T follicular helper cell (primary cell): ENCODE measurements at places on chromosomes 3 and 15.

GRCh38 chr3:73206030-73206429 lies 144.6 kb downstream of the EBLN2 start:
- no peak for DNase-seq

- DNase-seq = no peak
Observed at GRCh38 chr3:193333229-193333628, 45.3 kb downstream of the ATP13A5 start.

- no peak for DNase-seq
Observed at GRCh38 chr3:58143417-58144055, 67.2 kb downstream of the DNASE1L3 start.

DNA sequence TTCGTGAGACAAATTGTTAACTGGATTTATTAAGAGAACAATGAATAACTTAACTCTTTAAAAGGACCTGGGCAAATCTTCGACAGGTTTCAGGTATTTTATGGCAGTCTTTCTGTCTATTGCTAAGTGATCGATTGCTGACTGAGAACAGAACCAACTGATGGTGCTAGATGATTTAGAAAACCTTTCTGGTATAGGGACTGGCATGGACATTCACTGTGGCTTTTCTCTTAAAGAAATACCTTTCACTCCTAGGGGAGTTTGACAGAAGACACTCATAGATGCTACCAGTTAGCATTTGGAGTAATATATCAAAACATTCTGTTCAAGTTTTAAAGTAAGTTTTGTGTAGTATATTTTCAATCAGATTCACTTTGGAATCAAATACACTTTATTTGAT lies 654 bp downstream of the PPARG start:
- no peak for DNase-seq

DNA sequence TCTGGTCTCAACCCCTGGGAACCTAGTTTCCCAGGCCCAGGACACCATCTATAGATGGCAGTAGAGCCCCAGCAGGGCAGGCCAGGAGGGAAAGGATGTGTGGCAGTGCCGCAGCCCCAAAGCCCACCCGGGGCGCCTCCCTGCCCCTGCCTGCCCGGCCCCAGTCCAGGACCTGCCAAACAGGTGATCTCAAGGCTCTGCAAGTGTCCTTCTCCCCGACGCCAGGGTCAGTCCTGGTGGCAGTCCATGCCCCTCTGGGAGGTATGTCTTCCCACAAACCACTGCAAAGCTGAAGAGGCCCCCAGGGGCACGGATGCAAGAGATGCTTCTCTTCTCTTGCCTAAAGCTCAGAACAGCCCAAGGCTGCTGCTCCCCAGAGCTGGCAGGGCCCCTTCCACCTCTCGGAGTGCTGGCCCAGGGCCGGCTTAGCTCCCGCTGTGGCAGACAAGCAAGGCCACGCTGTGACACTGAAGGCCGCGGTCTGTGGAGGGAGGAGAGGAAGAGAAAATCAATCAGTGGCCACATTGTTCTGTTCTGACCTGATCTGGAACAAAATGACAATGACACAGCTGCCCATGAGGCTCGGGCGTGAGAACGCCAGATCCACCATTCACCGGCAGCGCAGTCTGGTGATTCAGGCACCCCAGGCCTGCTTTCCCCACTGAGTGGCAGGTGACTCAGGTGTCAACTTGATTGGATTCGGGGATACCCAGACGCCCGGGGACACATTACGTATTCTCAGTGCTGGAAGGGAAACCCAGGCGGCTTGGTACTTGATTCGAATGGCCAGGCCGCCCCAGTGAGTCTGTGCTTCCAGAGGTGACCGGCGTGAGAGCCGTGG lies 34.0 kb downstream of the KLHL25 start:
- DNase-seq = no peak

GRCh38 chr3:155743606-155744005 lies 1.3 kb downstream of the PLCH1 start:
- DNase-seq = no peak

DNA sequence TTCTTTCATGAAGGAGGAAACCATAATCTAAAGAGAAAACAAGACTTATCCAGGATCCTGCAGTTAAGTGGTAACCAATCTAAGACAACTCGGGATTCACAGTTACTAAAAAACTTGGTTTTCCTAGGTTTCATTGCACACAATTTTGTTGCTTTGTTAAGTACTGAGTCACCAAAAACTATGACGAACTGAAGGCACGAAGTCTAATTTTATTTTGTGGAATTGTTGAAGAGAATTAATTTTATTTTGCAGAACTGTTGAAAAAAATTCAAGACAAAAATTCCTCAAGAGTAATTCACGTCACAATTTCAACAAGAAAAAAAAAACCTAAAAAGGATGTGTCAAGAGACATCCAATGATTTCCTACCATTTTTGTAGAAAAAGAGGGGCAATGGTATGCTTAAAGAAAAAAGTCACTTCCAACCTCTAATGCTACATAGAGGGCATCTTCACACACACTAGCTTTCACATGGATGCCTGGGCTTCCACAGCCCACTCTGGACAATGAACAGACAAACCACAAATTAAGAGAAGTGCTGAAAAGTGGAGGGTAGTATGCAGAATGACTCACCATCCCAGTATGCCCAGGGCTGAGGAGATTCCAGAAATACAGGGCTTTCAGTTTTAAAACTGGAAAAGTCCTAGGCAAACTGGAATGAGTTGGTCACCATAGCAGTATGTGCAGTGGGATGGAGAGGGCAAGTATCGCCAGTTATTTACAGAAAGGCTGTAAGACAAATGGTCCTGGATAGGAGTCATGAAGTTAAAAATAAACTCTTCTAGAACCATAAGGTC lies 29.2 kb downstream of the PLOD2 start:
- DNase-seq = no peak

DNA sequence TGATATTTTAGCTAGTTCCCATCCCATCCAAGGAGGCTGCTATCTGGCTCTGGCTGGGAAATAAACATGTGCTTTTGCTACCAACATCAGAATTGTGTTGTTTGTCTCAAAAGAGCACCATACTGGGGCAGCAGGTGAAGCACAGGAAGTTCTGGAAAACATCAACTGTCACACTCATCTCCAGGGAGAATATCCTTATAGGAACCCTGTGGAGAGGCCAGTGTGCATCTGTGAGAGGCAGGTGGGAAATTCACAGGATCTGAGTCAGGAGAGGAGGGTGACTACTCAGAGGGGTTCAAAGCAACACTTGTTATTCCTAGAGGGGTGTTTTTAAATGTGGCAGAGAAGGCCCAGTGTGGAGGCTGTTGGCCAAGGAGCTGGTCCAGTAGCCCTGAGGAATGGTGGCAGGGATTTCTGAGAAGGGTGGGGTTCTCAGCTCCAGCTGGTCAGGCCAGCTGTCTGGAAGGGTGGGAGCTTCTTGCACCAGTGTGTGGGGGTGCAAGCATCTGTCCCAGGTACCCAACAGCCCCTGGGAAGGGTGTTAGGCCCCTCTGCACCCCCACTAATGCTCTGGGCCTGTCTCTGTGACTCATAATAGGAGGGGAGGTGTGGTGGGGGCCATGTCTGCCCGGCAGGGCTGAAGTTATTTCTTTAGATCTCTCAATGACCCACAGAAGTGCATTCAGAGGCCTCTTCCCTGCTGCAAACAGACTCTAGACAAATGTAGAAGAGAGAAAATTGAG lies 28.7 kb downstream of the RPSA start:
- DNase-seq = no peak

- no peak for DNase-seq
Observed at GRCh38 chr3:136819731-136820679, 1.1 kb downstream of the SLC35G2 start.

GRCh38 chr15:95604634-95605036 lies 725.9 kb upstream of the NR2F2 start:
- DNase-seq = no peak

- no peak for DNase-seq
Observed at GRCh38 chr15:84904419-84904818, 20.0 kb downstream of the SLC28A1 start.

GRCh38 chr3:44680921-44681455 lies 31.5 kb upstream of the ZNF502 start:
- DNase-seq = no peak

DNA sequence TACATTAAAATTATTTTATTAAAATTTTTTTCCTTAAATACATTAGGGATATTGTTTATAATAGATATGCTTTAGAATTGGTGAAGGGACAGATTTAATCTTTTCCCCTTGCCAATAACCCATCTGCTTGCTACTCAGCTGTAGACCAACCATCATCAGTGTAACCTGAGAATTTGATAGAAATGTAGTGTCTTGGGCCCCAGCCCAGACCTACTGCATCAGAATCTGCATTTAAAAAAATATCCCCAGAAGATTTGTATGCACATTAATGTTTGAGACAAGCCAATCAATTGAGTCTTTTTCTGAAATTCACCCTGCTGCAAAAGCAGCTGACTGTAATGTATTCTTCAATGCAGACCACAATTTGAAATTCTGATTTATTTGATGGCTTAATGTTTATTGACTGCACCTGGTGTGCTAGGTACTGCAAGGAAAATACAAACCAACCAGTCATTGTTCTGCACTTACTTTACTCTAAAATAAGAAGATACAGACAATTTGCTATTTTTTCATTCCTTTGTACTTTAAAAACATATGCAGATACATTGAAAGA lies 190.7 kb upstream of the SGO1 start:
- DNase-seq = no peak

- no peak for DNase-seq
Observed at GRCh38 chr3:160226026-160226907, 1.0 kb downstream of the C3orf80 start.

DNA sequence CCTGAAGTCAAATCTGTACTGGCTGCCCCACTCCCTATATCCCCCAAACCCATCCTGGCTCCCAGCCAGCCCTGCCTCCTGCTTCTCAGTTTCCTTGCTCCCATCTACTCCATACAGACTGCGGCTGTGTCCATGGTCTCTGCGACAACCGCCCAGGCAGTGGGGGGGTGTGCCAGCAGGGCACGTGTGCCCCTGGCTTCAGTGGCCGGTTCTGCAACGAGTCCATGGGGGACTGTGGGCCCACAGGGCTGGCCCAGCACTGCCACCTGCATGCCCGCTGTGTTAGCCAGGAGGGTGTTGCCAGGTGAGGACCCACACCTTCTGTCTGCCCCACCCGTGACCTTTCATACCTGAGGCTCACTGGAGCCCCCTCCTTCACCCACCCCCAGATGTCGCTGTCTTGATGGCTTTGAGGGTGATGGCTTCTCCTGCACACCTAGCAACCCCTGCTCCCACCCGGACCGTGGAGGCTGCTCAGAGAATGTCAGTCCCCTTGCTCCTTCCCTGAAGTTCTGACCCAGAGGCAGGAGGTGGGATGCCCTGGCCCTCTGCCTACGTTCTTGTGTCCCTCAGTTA lies 14.7 kb downstream of the STAB1 start:
- no peak for DNase-seq

DNA sequence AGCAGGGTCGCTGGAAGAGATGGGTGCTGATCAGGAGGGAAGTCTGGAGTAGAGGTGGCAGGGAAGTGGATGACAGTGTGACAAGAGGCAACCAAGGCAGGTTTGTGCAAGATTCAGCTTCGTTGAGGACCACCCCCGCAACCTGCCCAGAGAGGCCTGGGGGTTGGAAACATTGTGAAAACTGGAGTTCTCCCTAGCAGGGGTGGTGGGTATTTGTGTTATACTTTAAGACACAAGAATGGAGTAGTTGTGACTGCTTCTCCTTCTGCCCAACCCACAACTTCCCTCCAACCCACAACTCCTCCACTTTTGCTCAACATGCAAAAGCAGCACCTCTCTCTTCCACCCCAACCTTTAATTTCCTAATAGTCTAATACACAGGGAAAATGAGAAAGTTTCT lies 8.6 kb upstream of the ARNT2 start:
- no peak for DNase-seq

DNA sequence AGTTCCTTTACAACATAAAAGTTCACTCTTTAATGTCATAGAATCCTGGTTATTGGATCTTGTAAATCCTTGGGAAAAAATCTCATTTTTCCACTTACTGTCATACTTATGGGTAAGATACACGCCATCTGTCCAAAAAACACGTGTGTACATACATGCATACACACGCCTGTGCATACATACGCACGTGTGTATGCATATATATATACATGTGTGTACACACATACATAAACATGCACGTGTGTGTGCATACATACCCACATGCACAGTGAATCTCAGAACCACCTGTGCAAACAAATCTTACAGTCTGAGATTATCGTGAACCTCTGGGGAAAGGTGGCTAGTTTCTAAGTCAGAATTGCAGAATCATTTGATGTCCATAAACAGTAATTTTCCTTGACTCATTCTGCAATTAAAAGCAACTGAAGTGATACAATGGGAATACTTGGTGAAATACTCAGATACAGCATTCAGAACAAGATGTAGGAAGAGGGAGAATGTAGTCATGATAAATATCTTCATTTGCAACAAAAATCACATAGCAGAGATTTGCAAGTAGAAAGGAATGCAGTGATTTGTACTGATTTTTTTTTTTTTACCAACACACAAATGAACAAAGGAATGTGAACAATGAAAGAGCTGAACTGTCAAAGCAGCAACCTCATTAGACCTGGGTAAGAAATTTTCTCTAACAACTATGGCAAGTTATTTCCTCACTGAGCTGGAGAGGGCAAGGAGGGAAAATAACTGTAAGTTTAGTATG lies 160.6 kb upstream of the POU1F1 start:
- no peak for DNase-seq

GRCh38 chr15:33934396-33934795 lies 33.9 kb upstream of the CHRM5 start:
- DNase-seq = no peak

GRCh38 chr3:197896421-197896820 lies 53.6 kb upstream of the RPL35A start:
- no peak for DNase-seq

DNA sequence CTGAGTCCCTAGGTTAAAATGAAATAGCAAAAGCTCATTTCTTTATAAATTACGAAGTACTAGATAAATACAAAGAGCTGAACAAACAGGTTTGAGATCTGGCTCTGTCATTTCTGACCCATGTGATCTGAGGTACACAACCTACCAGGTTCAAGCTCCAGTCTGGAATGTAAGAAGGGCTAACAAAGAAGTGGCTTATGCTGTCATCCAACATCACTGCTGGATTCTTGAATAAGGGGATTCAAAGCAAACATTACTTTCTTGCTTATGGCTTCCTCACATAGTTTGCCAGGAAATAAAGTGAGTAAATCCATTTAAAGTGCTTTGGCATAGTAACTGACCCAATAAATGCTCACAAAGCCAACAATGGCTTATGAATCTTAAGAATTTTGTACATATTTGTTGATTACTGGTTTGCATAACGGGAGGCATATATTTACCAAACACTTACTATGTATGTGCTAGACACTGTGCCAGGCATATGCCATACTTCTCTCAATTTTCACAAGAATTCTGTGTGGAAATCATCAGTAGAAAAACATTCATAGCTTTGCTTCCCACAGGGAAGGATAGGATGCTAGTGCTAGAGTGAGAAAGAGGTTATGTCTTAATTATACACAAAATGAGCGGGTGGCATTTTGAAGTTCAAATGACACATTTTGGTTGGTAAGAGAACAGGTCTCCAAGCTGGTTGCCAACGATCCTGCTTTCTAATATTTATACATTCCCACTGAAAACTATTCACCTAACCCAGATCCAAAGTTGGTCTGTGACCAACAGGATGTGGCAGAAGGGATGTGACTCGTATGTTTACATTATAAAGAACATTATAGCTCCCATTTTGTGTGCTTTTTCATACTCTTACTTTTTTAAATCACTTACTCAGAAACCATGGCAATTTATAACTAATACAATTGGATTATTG lies 38.7 kb upstream of the CSPG5 start:
- no peak for DNase-seq

- no peak for DNase-seq
Observed at GRCh38 chr3:72150634-72151412, 365.9 kb upstream of the PROK2 start.
